ENCODE measurements at places on chromosomes 3 and 15. TPM values are rescaled to one million over a fixed set of nuclear protein-coding genes. Genes with fewer than 3 reads are reported as not detected.

Gene LAMB2
- total RNA-seq, result 322 TPM

Gene ERICH6
- total RNA-seq, result not detected

Gene GOLGA8S
- 0.13 TPM for total RNA-seq

Gene CLDN16
- not detected for total RNA-seq

Gene PIGX
- 36.8 TPM for total RNA-seq

Gene SHF
- 4.6 TPM for total RNA-seq

Gene ALDH1A3
- total RNA-seq, result 24.4 TPM

Gene CRABP1
- total RNA-seq, result not detected

Gene SNTN
- not detected for total RNA-seq

Gene LSAMP
- total RNA-seq, result 3.2 TPM

Gene FANCD2OS
- total RNA-seq, result not detected

Gene AGTR1
- 0.43 TPM for total RNA-seq

Gene DPPA2
- total RNA-seq, result not detected

Gene SLC9A9
- 24.3 TPM for total RNA-seq

Gene NEIL1
- 5.0 TPM for total RNA-seq

Gene TMCO5A
- not detected for total RNA-seq

Gene EPB42
- not detected for total RNA-seq

Gene PIGZ
- 5.6 TPM for total RNA-seq

Gene HTD2
- total RNA-seq, result 14.3 TPM

Gene TTLL13
- 0.13 TPM for total RNA-seq

Gene SLC27A2
- 0.11 TPM for total RNA-seq

Gene SNX4
- total RNA-seq, result 30.2 TPM

Gene LYZL4
- not detected for total RNA-seq

Gene LRRN1
- total RNA-seq, result 1.4 TPM

Gene ZNF80
- total RNA-seq, result not detected

Gene GALNT15
- total RNA-seq, result 26.9 TPM

Gene MRPL47
- total RNA-seq, result 45.2 TPM
